Nephron progenitor cell (in vitro differentiated cells): ENCODE measurements at places on chromosomes 6 and 20.

DNA sequence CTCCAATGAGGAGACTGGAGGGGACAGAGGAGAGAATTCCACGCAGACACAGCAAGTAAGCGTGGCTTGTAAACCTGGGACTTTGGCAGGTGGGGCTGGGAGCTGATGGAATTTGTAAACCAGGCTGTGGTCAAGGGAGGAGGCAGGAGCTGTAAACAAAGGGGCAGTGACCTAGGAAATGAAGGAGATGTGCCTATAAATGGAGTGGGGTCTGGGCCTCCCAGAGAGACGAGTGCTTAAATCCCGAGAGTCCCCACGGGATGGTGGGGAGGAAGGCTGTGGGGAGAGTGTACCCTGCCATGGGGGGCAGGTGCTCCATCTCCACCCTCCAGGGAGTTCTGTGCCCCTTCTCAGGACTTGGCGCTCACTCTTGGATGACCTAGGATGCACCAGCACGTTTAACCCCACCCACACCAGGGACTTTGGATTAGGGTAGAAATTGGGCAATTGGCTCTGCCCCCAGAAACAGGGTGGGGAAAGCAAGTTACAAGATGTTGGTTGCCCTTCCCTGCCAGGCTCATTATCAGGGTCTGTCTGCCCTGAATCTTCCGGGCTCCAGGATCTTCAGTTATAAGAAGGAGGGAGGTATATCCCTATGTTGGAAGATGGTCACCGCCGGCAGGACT lies 4.0 kb upstream of the DHX16 start:
- H3K4me1 ChIP-seq = peaks cover 37% of the 10 kb centered on the region
- peaks cover 37% of the 10 kb centered on the region for H3K36me3 ChIP-seq
- H3K27ac ChIP-seq = no peak overlapping the region
- H3K27me3 ChIP-seq = peaks cover 9% of the 10 kb centered on the region

DNA sequence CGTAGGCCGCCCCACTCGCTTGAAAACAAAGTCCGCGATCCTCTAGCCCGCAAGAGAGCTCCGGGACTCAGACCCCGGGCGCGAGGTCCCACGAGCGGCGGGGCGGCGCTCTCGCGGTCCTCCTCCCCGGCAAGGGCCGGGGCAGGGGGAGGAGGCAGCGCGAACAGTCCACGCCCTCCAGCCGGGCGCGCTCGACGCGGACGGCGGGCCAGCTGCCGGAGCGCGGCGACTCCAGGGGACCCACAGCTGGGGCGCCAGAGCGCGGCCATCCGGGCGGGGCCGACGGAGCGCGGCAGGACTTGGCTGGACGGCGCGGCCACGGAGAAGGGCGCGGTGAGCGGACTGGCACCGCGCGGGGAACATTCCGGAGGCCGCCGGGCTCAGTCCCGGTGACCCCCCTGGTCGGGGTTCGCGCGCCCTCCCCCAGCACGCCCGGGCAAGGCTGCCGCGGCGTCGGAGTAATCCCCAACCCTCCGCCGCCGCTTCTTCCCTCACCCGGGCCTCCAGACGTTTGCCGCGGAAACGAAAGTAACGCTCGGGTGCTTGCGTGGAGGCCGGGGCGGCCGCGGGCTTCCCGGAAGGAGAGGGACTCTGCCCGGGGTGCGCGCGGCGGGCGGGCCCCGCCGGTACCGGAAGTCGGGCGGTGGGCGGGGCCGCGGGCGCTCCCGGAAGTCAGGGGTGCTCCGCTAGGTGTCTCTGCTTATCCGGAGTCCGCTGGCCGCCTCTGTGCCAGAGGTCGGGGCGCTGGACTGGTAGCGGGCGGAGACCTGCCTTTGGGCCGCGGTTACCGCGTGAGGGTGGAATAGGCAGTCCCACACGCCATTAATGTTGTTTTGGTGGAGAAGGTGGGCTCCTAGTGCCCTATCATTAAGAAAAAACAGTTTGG lies at the start of gene RIPK1:
RIPK1 (plus strand) TSS at position 166 of the 886 bp plus-strand sequence. CDS start 8,330 bp downstream, outside the sequence.
- H3K27me3 ChIP-seq = peaks cover 22% of the 10 kb centered on the region
- H3K36me3 ChIP-seq = peaks cover 15% of the 10 kb centered on the region
- peak within 1 kb of the TSS; percentile 98 for H3K27ac ChIP-seq

- no peaks in the 10 kb centered on the region for H3K27me3 ChIP-seq
- H3K4me1 ChIP-seq = peaks cover 6% of the 10 kb centered on the region
- H3K36me3 ChIP-seq = no peaks in the 10 kb centered on the region
- H3K27ac ChIP-seq = no peak overlapping the region
Observed at GRCh38 chr6:133504761-133505160, 263.6 kb downstream of the EYA4 start.

DNA sequence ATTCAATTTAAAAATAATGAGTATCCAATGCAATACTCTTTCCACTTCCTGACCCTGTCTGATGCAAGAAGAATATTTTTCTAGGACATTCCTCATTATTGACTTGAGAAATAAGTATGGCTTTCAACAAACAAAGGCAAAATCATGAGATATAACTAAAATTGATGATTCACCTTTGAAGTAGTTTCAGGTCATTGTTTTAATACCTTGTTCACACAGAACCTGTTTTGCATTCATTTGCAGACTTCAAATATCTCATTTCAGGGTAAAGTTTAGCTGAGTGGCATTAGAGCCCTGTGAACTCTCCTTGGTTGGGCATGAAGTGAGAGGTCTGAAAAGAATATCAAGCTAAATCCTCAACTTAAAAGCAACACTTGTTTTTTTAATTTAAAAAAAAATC lies 309.2 kb downstream of the NRN1 start:
- H3K27me3 ChIP-seq = peaks cover 3% of the 10 kb centered on the region
- no peak for DNase-seq
- peaks cover 58% of the 10 kb centered on the region for H3K4me1 ChIP-seq
- no peak overlapping the region for H3K27ac ChIP-seq

- peaks cover 28% of the 10 kb centered on the region for H3K27me3 ChIP-seq
- no peaks in the 10 kb centered on the region for H3K36me3 ChIP-seq
- H3K27ac ChIP-seq = no peak overlapping the region
- H3K4me3 ChIP-seq = no peak overlapping the region
- no peak for DNase-seq
Observed at GRCh38 chr20:22601361-22602141, 17.2 kb upstream of the FOXA2 start.
